Activated CD4-positive, alpha-beta T cell treated with anti-CD3 and anti-CD28 coated beads, Interleukin-2, amount 50 U/mL, for 1 hour (primary cell): ENCODE measurements at places on chromosomes 11 and 22.
A peak's percentile ranks its signal among the peaks of the same experiment; 100 is the strongest.

- no peak for DNase-seq
Measured at GRCh38 chr11:113781682-113782081, 2.1 kb downstream of the CLDN25 start.

GRCh38 chr11:92443199-92443598, 218.6 kb downstream of the FAT3 start:
- no peak for DNase-seq

DNA sequence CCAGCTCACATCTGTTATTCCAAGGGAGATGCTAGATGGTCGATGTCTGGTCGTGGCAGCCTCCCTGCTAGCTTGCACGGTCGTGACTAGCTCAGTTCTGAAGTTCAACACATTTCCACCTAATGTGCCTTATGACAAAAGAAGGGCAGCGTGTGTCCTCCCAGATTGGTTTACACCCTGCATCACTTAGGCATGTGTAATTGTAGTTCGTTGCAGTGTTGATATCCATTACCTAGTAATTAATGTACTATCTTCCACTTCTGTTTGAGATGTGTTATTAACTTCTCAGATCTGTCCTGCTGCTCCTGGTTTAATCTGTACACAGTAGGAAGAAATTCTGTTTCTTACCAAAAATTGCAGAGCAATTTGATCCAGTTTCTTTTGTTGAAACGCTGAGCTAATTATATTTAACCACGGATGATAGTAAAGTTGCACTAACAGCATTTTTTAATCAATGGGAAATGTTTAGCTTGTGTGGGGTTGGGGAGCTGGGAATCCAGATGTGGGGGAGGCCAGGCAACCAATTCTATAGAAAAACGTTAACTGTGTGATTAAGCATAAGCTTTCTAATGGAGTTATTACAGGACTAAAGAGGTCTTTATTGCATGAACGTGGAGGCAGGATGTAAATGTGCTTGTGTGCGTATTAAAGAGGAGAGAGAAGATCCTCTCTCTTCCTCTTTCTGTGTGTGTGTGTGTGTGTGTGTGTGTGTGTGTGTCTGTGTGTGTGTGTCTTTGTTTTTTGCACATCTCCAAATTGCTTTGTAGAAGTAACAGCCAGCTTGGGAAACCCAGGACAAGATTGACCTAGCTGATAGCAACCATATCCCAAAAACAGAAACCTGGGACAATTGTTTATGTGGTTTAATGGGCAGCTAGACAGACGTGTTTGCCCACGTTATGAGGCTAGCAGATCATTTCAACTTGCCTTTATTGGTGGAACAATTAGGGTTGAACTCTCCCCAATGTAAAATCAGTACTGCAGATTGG, 145.7 kb upstream of the TTC12 start:
- DNase-seq = no peak

GRCh38 chr11:4830346-4830745, 9.2 kb downstream of the OR51F2 start:
- no peak for DNase-seq

GRCh38 chr11:77668760-77669159, 31.2 kb upstream of the CLNS1A start:
- no peak for DNase-seq

DNA sequence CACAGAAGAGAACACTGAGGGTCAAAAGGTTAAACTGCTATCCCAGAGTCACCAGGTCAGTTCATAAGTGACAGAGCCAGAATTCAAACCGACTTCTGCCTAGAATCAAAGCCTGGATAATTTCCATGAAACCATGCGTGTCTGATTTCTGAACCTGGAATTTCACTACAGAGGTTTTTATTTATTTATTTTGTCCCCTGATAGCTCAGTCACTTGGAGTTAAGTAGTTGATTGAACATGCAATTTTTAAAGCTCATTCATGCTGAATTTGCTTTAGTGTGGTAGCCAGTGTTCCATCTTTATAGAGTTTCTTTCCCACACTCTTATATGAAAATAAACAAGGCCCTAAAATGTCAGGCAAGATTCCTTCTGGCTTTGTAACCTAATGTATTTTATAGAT, 93.2 kb downstream of the NAV2 start:
- no peak for DNase-seq

- no peak for DNase-seq
Measured at GRCh38 chr22:29315286-29316140, at the start of gene RASL10A. Gene RASL10A (minus strand): TSS chr22:29315697. CDS start chr22:29315246, 451 bp downstream.

DNA sequence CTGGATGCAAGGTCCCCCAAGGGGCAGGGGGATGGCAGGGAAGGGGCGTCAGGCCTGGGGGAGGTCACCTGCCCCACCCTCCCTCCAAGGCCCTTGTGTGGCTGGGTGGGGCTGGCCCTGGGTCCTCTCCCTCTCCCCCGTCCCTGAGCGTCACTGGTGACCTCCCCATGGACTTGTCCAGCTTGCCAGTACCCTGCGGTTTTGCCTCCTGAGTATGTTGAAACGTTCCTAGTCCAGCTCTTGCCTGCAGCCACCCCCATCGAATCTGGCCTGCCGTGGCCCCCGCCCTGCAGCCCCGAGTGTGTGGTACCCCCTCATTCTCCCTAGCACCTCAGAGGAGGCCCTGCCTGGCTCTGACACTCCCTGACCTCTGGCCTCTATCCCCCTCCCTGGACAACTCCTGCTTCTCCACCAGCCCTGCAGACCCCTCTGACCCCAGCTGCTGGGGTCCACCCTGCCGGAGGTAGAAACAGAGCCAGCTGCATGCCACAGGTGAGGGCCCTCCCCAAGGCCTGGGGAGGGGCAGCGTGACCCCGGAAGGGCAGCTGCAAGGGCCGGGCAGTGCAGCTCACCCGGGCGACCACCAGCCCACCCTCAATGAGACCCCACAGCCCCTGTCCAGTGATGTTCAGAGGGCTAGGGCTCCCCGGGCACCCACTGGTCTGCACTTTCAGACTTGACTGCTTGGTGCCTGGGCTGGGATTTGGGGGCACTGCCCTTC, 4.1 kb upstream of the MUC6 start:
- no peak for DNase-seq

DNA sequence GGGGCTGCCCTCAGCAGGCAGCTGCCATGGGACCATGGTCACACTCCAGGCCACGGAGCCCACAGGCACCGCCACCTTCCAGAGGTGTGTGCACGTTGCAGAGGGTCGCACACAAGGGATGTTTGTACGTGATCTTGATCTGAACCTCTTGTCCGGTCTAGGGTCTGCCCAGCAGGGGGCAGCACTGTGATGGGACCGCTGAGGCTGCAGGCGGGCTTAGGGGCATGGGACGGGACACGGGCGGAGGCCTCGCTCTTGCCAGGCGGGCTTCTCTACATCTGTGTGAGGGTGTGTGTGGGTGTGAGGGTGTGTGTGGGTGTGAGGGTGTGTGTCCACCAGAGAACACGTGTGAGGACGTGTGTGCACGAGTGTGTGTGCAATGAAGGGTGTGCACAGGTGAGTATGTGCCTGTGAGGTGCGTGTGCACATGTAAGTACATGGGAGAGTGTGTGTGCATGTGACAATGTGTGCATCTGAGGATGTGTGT, 52.4 kb downstream of the CACNA1I start:
- peak; percentile 70 for DNase-seq

- DNase-seq = peak; percentile 33
Measured at GRCh38 chr11:48055292-48056132, 75.2 kb downstream of the PTPRJ start.

- no peak for DNase-seq
Measured at GRCh38 chr11:130243816-130244215, 70.9 kb downstream of the ZBTB44 start.

GRCh38 chr11:44579302-44579761, 13.9 kb downstream of the CD82 start:
- DNase-seq = no peak

DNA sequence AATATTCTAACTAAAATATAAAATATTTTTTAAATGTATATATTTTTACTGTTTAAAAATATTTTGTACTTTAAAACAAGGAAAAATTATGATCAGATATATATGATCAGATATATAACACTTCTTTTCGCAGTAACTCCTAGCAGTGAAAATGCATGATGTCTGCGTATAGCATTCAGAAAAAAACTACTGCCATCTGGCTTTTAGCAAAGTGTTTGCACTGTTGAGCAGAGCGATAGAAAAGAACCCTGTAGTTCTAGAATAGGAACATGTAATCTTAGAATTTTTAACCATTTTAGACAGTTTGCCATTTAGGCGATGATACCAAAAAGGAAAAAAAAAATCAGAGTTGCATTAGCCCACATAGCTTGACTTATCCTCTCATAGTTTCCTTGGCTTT, 370.4 kb upstream of the ANO3 start:
- no peak for DNase-seq

DNA sequence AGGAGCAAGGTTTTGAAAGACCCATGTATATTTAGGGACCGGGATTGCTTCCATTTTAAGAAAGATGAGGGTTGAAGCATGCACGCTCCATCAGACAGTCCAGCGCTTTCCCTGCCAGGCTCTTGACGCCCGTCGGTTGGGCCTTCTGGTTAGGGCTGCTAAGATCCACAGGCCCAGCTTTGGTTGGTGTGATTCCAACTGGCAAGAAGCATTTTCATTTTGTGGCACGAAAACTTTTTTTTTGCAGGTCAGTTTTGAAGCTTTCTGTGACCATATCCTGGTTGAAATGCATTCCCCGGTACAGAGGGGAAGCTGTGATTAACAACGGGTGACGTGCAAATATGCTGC, 34.3 kb upstream of the MPPED1 start:
- DNase-seq = no peak
